ENCODE measurements at places on chromosomes 2 and 18.

DNA sequence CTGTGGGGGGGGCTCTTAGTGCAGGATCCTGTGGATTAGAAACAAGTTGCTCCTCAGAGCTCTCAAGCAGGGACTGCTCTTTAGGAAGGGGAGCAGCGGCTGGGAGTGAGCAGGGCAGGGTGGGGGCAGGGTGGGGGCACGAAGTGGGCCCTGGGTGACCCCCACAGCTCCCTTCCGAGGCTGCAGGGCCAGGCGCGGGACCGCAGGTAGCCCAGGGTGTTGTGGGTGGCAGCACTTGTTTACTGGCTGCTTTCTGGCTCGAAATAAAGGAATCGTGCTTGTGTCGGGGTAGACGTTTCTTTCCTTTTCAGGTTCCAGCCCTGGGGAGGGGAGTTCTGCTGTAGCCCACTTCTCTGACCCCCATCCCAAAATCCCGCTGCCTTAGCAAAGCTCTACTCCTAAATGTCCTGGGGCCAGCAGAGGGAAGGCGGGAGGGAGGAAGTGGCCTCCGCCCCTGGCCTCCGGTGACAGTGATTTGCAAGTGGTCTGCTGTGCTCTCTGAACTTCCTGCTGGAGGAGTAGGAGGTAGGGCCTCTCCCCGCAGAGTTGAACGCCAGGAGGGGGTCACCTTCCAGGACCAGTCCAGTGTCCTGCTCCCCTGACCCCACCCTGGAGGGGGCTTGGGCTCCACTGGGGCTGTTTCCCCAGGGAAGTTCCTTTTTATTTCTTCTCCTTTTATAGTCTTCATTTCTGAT lies 8.3 kb downstream of the NEU4 start:
- DNase-seq: no peak

DNA sequence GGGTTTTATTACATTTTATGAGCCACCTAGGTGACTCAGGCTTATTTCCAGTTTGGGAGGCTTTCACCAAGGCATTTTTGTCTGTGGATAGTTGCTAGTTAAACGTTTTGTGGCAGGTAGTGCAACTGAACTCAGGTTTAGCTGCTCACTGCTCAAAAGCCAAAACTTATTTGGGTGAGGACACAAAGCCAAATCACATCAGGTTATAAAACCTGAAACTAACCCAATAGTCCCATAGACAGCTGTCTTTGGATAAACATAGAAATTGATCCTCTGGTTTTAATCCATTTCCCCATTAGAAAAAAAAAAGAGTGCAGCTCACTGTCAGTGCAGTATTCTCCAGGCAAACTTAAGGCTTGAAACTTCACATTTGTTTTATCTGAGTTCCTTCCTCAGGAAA lies 362.6 kb upstream of the TFPI start:
- DNase-seq: no peak

DNA sequence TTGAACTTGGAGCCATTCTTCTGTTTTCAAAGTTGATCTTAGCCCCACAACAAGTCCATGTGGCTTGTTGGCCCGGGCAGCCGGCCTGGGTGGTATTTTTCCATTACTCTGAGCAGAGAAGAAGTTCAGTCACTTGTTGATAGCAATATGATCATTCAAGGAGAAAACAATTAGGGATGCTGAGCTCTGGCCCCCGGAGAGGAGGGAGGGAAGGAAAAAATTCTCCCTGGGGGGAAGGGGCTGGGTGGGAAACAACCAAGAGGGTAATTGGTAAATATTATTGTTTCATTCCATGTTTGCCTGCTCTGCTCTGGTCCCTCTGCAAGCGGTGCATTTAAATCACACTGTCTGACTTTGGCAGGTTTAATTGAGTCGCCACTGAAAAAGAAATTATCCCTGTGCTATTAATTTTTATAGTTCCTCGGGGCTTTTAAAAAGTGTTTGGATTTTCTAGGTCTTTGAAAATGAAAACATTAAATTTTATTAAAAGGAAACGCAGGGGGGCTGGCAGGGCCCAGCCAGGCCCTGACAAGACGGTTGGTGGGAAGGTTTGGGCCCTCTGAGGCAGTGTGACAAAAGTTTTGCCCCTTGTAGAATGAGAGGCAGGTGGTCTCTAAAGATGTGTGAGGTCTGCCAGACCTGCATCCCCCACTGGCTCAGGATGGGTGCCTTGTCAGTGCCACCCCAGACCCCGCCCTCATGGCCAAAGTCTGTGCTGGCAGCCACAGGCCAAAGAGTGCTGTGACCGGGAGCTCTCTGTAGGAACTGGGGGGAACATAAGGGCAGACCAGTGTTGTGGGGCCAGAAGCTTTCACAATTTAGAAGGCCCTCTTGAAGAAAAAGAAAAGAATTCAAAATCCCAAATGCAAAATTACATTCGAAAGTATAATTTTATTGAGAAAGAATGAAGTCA lies 52.5 kb upstream of the SLC14A2 start:
- no peak for DNase-seq

DNA sequence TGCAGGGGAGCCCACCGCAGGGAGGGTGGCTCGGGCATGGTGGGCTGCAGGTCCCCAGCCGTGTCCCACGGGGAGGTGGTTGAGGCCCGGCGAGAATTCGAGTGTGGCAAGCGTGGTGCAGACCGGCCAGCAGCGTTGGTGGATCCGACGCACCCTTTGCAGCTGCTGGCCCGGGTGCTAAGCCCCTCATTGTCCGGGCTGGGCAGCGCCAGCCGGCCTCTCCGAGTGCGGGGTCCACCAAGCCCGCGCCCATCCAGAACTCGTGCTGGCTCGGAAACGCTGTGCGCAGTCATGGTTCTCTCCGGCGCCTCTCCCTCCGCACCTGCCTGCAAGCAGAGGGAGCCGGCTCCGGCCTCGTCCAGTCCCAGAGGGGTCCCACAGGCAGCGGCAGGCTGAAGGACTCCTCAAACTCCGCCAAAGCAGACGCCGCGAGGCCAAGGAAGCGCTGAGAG lies 177.0 kb upstream of the SLC35G4 start:
- no peak for DNase-seq

DNA sequence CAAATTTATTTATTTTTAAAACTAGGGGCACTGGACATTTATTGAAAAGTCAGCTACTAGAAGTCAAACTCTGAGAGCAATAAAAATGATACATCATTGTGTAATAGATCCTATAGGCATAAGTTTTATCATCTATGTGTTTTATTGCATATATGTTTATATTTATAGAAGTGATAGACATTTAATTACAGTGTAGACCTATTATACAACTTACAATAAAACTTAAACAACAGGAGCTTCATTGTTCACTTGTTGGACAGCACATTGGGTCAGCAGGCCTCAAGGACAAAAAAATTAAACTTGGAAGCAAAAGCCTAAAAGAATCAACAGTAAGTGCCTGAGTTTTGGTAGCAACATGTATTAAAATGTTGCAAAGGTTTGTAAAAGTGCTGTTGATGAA lies 15.0 kb upstream of the ACTR2 start:
- DNase-seq: no peak

DNA sequence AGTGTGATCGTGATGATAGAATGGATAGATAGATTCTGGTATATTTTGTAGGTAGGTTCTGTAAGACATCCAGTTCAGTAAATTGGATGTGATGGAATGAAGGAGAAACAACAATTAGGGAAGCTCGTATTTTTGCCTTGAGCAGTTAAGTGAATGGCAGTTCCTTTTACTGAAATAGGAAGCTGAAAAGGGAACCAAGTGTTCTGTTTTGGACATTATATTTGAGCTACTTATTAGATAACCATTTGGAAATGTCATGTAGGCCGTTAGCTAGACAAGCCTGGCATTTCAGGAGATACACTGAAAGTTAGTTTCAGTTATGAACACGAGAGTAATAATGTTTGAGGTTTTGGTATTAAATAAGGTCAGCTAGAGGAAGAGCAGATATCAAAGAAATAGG lies 41.5 kb downstream of the MARCHF7 start:
- DNase-seq: no peak
